ENCODE measurements at places on chromosomes 4 and X.

- no peaks in the 10 kb centered on the region for H3K27me3 ChIP-seq
- H3K4me3 ChIP-seq = no peak overlapping the region
- no peaks in the 10 kb centered on the region for H3K4me1 ChIP-seq
- H3K36me3 ChIP-seq = no peaks in the 10 kb centered on the region
- ATAC-seq = no peak
- H3K27ac ChIP-seq = no peak overlapping the region
These were observed 12.5 kb upstream of the KLF8 start for GRCh38 chrX:56219700-56220099.

- H3K4me3 ChIP-seq = no peak overlapping the region
- no peak for ATAC-seq
- H3K36me3 ChIP-seq = no peaks in the 10 kb centered on the region
- peaks cover 7% of the 10 kb centered on the region for H3K4me1 ChIP-seq
- H3K27ac ChIP-seq = peak overlapping the region; percentile 65
These were observed 49.0 kb upstream of the CLNK start for GRCh38 chr4:10733481-10734062.

DNA sequence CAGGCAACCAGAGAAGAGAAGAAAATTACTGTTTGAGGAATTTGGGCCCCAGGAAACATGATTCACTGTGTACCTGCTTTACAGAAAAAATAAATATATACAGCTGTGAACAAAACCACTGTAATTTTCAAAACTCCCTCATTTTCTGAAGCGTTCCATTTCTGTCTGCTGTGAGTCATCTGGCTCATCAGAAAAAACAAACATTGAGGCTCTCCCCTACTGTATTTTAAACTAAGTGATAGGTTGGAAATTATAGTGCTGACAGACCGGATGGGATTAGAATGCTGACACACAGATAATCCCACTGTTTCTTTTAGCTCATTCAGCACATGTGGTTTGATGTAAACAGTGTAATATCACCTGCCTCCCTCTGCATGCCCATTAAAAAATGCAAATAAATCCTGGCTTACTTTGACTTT lies 847.0 kb downstream of the TRIML1 start:
- H3K4me1 ChIP-seq = no peaks in the 10 kb centered on the region
- no peak overlapping the region for H3K4me3 ChIP-seq
- no peaks in the 10 kb centered on the region for H3K27me3 ChIP-seq
- no peak overlapping the region for H3K27ac ChIP-seq
- no peak for ATAC-seq

- no peak overlapping the region for H3K4me3 ChIP-seq
- no peak overlapping the region for H3K27ac ChIP-seq
- no peak for ATAC-seq
- H3K36me3 ChIP-seq = no peaks in the 10 kb centered on the region
These were observed 84.8 kb downstream of the AKAP4 start for GRCh38 chrX:50115973-50116372.

- ATAC-seq = no peak
- H3K36me3 ChIP-seq = no peaks in the 10 kb centered on the region
- no peak overlapping the region for H3K27ac ChIP-seq
- H3K4me1 ChIP-seq = no peaks in the 10 kb centered on the region
- no peaks in the 10 kb centered on the region for H3K27me3 ChIP-seq
- H3K4me3 ChIP-seq = no peak overlapping the region
These were observed 5.3 kb upstream of the MAMLD1 start for GRCh38 chrX:150357790-150358189.

- H3K27ac ChIP-seq = no peak overlapping the region
- H3K4me3 ChIP-seq = no peak overlapping the region
- H3K27me3 ChIP-seq = no peaks in the 10 kb centered on the region
- no peak for ATAC-seq
- no peaks in the 10 kb centered on the region for H3K36me3 ChIP-seq
These were observed 289.8 kb downstream of the ARHGAP10 start for GRCh38 chr4:148021686-148022085.

DNA sequence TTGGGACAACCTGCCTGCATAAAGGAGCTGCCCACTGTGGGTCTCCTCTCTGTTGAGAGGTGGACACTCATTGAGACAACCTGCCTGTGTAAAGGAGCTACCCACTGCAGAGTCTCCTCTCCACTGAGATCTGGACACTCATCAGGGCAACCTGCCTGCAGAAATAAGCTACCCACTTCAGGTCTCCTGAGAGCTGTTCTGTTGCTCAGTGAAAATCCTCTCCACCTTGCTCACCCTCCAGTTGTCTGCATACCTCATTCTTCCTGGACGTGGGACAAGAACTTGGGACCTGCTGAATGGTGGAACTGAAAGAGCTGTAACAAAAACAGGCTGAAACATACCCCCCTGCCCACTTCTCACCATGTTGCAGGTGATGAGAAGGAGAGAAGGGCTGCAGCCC lies 59.9 kb upstream of the CDKN2AIP start:
- ATAC-seq = no peak
- H3K36me3 ChIP-seq = no peaks in the 10 kb centered on the region
- H3K4me1 ChIP-seq = no peaks in the 10 kb centered on the region
- no peak overlapping the region for H3K4me3 ChIP-seq

- no peak overlapping the region for H3K27ac ChIP-seq
- H3K4me3 ChIP-seq = no peak overlapping the region
- H3K36me3 ChIP-seq = no peaks in the 10 kb centered on the region
- no peaks in the 10 kb centered on the region for H3K27me3 ChIP-seq
- ATAC-seq = no peak
These were observed 46.1 kb downstream of the MBNL3 start for GRCh38 chrX:132442691-132443090.

DNA sequence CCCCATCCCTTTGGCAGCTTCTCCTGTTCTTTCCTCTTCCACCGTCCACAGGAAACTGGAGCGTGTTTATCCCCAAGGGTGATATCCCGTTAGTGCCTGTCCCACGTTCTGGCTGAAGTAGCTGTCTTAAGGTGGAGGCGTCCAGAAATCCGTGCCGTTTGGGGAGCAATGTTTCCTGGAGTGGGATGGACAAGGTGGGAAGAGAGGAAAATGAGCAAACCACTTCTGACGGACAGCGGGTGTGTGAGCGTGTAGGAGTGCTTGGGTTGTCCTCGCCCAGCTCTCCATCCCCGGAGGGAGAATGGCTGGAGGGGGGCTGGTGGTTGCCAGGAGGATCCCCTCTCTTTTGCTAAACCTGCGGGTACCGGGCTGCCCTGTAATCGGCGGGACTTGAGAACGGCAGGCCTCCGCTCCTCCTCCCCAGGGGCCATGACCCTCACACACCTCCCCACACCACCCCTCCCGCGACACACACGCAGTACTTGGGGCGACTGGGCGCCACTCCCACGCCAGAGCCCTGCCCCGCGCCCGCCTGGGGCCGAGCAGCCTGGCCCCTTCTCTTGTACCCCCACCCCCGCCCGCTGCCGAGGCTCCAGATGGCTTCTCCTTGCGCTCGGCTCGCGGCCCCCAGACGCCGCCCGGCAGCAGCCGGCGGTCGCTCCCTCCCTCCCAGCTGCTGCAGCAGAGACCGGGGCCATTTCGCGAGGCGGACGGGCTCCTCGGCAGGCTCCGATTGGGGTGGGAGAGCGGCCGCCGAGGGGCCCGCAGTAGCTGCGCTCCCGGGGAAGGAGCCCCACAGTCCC lies 13.9 kb upstream of the PRDM8 start:
- peak overlapping the region; percentile 89 for H3K4me3 ChIP-seq
- peak; percentile 31 for ATAC-seq
- H3K27ac ChIP-seq = peak overlapping the region; percentile 90
- H3K27me3 ChIP-seq = no peaks in the 10 kb centered on the region
- peaks cover 14% of the 10 kb centered on the region for H3K36me3 ChIP-seq

DNA sequence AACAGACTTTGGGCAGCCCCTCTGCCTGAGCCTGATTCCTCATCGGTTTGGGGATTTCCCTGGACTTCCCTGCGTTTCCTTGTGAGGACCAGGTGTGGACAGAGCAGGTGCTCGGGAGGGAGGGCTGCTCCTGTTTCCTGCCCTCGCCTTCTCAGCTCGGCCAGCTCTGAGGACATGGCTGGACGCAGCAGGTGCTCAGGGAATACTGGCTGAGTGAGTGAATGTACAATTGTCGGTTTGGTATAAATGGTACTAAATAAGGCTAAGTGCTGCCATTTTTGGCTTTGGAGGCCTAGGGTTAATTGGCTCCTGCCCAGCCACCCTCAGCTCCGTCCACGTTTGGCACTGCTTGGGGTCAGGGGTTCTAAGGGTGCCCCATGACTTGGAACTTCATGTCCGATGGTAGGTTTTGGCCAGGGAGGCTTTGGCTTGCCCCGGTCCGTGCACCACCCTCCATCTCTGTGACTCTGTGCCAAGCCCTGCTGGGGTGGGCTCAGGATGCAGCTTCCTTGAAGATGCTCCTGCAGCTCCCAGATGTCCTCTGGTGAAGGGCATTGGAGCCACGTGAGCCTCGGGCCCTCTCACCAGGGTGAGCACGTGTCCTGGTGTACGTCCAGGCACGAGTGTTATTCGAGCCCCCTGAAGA lies 45.0 kb upstream of the NKX1-1 start:
- no peaks in the 10 kb centered on the region for H3K36me3 ChIP-seq
- H3K4me1 ChIP-seq = peaks cover 8% of the 10 kb centered on the region
- ATAC-seq = no peak
- peaks cover 5% of the 10 kb centered on the region for H3K27me3 ChIP-seq

GRCh38 chr4:127425851-127426250 lies 206.9 kb upstream of the INTU start:
- H3K27ac ChIP-seq = no peak overlapping the region
- no peaks in the 10 kb centered on the region for H3K36me3 ChIP-seq
- no peak for ATAC-seq

DNA sequence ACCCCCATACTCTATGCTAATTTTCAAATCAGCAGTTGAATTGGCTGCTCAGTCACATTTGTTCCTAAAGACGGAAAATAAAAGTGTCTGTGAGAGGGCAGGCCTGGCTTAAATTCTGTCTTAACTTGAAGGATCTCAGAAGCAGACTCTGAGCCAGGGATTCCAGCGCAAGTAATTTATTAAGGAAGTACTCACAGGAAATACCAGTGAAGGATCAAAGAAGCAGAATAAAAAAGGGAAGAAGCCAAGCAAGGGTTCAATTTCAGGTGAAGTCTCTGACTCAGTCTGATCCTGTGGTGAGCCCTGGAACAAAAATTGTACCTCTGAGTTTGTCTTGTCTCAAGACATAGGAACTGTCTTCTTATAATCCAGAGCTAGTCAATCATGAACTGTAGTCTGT lies 52.2 kb downstream of the IL1RAPL1 start:
- H3K4me1 ChIP-seq = no peaks in the 10 kb centered on the region
- H3K27ac ChIP-seq = no peak overlapping the region
- ATAC-seq = no peak
- no peaks in the 10 kb centered on the region for H3K27me3 ChIP-seq

GRCh38 chrX:114619874-114620273 lies 36.0 kb downstream of the HTR2C start:
- no peak for ATAC-seq
- H3K4me1 ChIP-seq = no peaks in the 10 kb centered on the region
- H3K36me3 ChIP-seq = no peaks in the 10 kb centered on the region

- H3K27me3 ChIP-seq = no peaks in the 10 kb centered on the region
- no peaks in the 10 kb centered on the region for H3K4me1 ChIP-seq
- H3K4me3 ChIP-seq = no peak overlapping the region
- no peaks in the 10 kb centered on the region for H3K36me3 ChIP-seq
- no peak for ATAC-seq
These were observed 25.6 kb downstream of the ATP10D start for GRCh38 chr4:47510506-47511143.

GRCh38 chr4:42588909-42589308 lies 68.0 kb downstream of the ATP8A1 start:
- no peak for ATAC-seq
- H3K27me3 ChIP-seq = no peaks in the 10 kb centered on the region
- no peaks in the 10 kb centered on the region for H3K4me1 ChIP-seq
- peaks cover 41% of the 10 kb centered on the region for H3K36me3 ChIP-seq
- H3K27ac ChIP-seq = no peak overlapping the region

GRCh38 chr4:61298178-61298740 lies 98.1 kb downstream of the ADGRL3 start:
- ATAC-seq = no peak
- H3K36me3 ChIP-seq = no peaks in the 10 kb centered on the region
- no peak overlapping the region for H3K27ac ChIP-seq
- H3K4me1 ChIP-seq = no peaks in the 10 kb centered on the region
- no peaks in the 10 kb centered on the region for H3K27me3 ChIP-seq
- no peak overlapping the region for H3K4me3 ChIP-seq

DNA sequence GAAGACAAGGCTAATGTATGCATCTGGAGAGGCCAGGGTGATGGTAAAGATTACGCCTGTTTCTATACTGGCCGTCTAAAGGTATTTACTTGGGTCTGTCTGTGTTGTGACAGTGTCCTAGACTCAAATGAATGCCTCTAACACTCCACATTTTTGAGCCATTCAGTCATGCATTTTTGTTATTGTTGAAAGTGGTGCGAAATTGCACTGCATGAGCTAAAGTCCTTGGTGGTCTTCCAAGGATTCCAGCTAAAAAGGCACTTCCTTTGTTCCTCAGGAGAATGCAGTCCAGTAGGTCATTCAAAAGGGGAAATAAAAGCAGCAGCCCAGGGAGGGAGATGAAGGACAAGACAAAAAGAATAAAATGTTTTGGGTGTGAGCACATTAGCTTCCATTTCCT lies 3.0 kb downstream of the GPC4 start:
- no peaks in the 10 kb centered on the region for H3K4me1 ChIP-seq
- ATAC-seq = no peak
- peaks cover 19% of the 10 kb centered on the region for H3K27me3 ChIP-seq
- H3K27ac ChIP-seq = no peak overlapping the region

All from activated T-helper 17 cell treated with anti-CD3 and anti-CD28 coated beads, Interleukin-2, amount 50 U/mL, for 72 hours (primary cell).